Spleen (tissue), 13 donors: ENCODE measurements at places on chromosomes 1 and 21. TPM values are rescaled to one million over a fixed set of nuclear protein-coding genes. Genes with fewer than 3 reads are reported as not detected.

AGRN gene
- total RNA-seq: 27.2 TPM

PCAT6 gene
- not detected for total RNA-seq

KPRP gene
- not detected for total RNA-seq

TSSK3 gene
- total RNA-seq: 2.4 TPM

RAP1A gene
- 117 TPM for total RNA-seq

PAQR6 gene
- 4.0 TPM for total RNA-seq

SV2A gene
- total RNA-seq: 3.7 TPM

POTED gene
- total RNA-seq: not detected

TMEM69 gene
- total RNA-seq: 32.7 TPM

CLCA1 gene
- total RNA-seq: not detected

PLEKHA6 gene
- 0.51 TPM for total RNA-seq

DNA sequence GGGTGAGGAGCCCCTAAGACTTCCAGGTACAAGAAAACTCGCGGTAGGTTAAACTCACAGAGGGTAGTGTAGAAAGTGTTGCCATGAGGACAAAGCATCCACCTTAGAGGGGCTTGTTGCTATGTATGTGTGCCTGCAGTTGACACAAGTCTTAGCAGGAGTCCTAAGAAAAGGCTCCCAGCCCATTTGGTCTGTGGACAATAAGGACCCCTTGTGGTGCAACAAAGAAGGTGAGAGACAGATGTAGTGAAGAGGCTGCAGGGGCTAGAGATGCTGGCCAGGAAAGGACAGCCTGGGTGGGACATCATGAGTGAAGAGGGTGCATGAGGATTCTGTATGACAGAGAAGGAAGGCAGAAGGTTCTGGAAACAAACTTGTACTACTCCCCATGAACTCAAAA lies 36.3 kb upstream of the IL10 start:
- H3K27ac ChIP-seq: no peak overlapping the region
- H3K27me3 ChIP-seq: no peaks in the 10 kb centered on the region
- H3K36me3 ChIP-seq: no peaks in the 10 kb centered on the region
- H3K4me3 ChIP-seq: no peak overlapping the region
- H3K4me1 ChIP-seq: peaks cover 20% of the 10 kb centered on the region

GRCh38 chr1:31135973-31136600 lies 70.6 kb upstream of the PUM1 start:
- no peaks in the 10 kb centered on the region for H3K4me1 ChIP-seq
- no peaks in the 10 kb centered on the region for H3K36me3 ChIP-seq
- no peak for DNase-seq
- no peak overlapping the region for H3K27ac ChIP-seq
- H3K27me3 ChIP-seq: no peaks in the 10 kb centered on the region

DNA sequence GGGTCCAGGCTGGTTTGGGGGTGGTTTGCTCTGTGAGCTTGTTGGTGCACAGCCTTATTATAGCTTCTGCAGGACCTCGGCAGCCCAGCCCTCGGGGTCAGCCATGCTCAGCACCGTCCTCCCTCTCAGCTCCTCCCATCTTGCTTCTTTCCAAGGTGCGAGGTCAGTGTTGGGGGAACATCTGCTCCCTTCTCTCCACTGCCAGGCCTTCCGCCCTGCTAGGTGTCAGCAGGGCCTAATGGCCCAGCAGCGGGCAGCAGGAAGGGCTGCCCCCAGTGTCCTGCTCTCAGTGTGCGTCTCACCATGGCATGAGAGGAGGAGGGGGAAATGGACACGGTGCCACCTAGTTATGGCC lies 36.5 kb upstream of the LRRC3 start:
- H3K27me3 ChIP-seq: no peaks in the 10 kb centered on the region
- H3K4me3 ChIP-seq: no peak overlapping the region
- no peaks in the 10 kb centered on the region for H3K4me1 ChIP-seq
- no peaks in the 10 kb centered on the region for H3K36me3 ChIP-seq
- H3K27ac ChIP-seq: no peak overlapping the region

GRCh38 chr1:189429610-189430009 lies 1048.1 kb downstream of the BRINP3 start:
- no peak overlapping the region for H3K27ac ChIP-seq
- H3K27me3 ChIP-seq: no peaks in the 10 kb centered on the region
- H3K4me1 ChIP-seq: no peaks in the 10 kb centered on the region
- no peak overlapping the region for H3K4me3 ChIP-seq
- DNase-seq: no peak

DNA sequence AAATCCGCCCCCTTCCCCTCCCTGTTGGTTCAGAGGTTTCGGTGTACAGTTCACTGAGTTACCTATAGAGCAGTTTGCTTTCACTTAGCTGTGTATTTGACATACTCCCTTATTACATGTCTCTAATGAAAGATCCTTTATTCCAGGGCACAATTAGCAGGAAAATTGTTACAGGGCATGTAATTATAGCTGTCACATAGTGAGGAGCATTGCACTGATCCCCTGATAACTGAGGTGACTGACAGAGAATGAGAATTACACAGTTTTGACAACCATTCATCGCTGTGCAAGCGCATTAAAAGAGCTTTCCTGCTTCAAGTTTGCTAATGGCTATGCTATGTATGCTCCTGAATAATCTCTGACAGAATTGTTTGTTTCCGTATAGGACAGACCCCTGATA lies 26.9 kb downstream of the DAP3 start:
- H3K4me1 ChIP-seq: no peaks in the 10 kb centered on the region
- no peak overlapping the region for H3K27ac ChIP-seq
- no peak for DNase-seq
- H3K4me3 ChIP-seq: no peak overlapping the region
- H3K36me3 ChIP-seq: peaks cover 80% of the 10 kb centered on the region

GRCh38 chr1:16925635-16926490 lies 4.1 kb downstream of the CROCC start:
- no peak for DNase-seq
- no peak overlapping the region for H3K4me3 ChIP-seq
- no peak overlapping the region for H3K27ac ChIP-seq
- peaks cover 8% of the 10 kb centered on the region for H3K36me3 ChIP-seq

DNA sequence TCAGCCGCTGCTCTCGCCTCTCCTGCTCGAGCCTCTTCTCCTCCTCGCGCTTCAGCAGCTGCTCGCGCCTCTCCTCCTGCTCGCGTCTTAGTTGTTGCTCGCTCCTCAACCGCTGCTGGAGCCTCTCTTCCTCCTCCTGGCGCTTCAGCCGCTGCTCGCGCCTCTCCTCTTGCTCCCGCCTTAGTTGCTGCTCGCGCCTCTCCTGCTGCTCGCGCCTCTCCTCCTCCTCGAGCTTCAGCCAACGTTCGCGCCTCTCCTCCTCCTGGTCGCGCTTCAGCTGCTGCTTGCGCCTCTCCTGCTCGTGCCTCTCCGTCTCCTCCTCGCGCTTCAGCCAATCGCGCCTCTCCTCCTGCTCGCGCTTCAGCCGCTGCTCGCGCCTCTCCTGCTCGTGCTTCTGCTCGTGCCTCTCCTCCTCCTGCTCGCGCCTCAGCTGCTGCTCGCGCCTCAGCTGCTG lies 3.7 kb downstream of the TCHH start:
- H3K4me1 ChIP-seq: peaks cover 45% of the 10 kb centered on the region
- no peaks in the 10 kb centered on the region for H3K36me3 ChIP-seq
- H3K4me3 ChIP-seq: peak overlapping the region; percentile 47
- no peak overlapping the region for H3K27ac ChIP-seq
- peak; percentile 58 for DNase-seq

- H3K27ac ChIP-seq: no peak overlapping the region
- no peak overlapping the region for H3K4me3 ChIP-seq
- no peaks in the 10 kb centered on the region for H3K36me3 ChIP-seq
- no peaks in the 10 kb centered on the region for H3K27me3 ChIP-seq
- DNase-seq: no peak
Observed at GRCh38 chr1:70084314-70084915, 121.0 kb downstream of the LRRC40 start.

DNA sequence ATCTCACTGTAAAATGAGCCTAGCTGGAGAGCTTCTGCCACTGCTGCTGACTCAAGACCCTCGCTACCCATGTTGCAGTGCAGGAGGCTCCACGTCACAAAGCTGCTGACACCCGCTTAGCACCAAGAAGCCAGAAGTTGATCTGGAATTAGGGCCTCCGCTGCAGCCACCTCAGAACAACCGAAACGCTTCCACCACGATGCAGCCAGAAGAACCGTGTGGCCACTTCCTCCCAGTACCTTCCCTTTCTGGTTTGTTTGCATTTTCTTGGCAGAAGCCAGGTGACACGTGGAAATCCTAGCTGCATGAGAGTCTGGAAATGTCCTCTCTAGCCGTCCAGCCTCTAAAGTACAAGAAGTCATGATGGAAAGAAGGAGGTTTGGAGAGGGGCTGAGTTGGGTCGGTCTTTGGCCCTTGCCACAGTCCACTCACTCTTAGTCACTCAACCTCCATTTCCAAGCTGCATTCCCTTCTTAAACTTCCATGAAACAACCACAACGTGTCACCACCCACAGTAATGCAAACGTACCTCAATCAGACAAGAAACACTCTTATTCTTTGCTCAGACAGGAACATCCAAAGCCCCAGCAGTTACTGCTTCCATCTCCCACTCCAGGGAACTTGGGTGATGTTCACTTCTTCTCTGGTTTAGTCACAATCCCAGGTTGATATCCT lies 10.0 kb upstream of the CDA start:
- no peak overlapping the region for H3K4me3 ChIP-seq
- H3K27me3 ChIP-seq: peaks cover 9% of the 10 kb centered on the region
- H3K4me1 ChIP-seq: peaks cover 4% of the 10 kb centered on the region
- H3K27ac ChIP-seq: no peak overlapping the region

DNA sequence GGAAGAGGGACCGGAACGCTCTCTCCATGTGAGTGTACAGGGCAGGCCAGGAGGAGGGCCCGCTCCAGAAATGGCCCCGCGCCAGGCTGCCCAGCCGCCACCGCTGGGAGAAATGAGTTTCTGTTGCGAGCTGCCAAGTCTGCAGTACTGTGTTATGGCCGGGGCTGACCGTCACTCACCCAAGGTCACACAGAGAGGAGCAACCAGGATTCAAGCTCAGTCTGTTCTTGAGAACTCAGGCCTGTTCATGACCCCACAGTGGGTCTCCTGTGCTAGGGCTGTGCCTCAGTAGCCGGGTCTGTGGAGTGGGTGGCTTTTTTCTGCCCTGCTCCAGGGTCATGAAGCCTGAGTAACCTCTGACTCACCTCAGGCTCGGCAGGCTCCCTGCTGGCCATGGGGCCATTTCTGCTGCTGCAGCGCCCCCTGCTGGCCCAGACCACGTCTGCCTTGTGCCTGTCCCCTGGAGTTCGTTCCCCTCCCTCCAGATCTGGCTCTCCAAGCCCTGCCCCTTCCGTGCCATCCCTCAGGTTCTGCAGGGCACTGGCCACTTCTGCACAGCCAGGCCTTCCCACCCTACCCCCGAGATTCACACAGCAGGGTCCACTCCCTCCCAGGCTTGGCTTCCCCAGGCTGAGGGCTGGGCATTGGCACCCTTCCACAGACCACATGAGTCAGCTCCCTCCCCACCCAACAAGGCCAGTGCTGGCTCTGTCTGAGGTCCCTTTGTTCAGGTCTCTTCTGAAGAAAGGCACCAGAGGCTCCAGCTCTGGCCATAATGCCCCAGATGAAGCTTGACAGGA lies 51.8 kb downstream of the EDN2 start:
- peaks cover 54% of the 10 kb centered on the region for H3K4me1 ChIP-seq
- no peak overlapping the region for H3K4me3 ChIP-seq
- no peak overlapping the region for H3K27ac ChIP-seq
- peak; percentile 94 for DNase-seq
- H3K27me3 ChIP-seq: no peaks in the 10 kb centered on the region

GRCh38 chr1:56836359-56836758 lies 17.2 kb upstream of the FYB2 start:
- H3K27ac ChIP-seq: no peak overlapping the region
- no peaks in the 10 kb centered on the region for H3K36me3 ChIP-seq
- no peak overlapping the region for H3K4me3 ChIP-seq
- no peak for DNase-seq
- no peaks in the 10 kb centered on the region for H3K4me1 ChIP-seq
- H3K27me3 ChIP-seq: peaks cover 4% of the 10 kb centered on the region

- H3K36me3 ChIP-seq: no peaks in the 10 kb centered on the region
- no peak overlapping the region for H3K27ac ChIP-seq
- no peak overlapping the region for H3K4me3 ChIP-seq
Observed at GRCh38 chr1:32051706-32052105, 21.0 kb upstream of the TMEM39B start.

DNA sequence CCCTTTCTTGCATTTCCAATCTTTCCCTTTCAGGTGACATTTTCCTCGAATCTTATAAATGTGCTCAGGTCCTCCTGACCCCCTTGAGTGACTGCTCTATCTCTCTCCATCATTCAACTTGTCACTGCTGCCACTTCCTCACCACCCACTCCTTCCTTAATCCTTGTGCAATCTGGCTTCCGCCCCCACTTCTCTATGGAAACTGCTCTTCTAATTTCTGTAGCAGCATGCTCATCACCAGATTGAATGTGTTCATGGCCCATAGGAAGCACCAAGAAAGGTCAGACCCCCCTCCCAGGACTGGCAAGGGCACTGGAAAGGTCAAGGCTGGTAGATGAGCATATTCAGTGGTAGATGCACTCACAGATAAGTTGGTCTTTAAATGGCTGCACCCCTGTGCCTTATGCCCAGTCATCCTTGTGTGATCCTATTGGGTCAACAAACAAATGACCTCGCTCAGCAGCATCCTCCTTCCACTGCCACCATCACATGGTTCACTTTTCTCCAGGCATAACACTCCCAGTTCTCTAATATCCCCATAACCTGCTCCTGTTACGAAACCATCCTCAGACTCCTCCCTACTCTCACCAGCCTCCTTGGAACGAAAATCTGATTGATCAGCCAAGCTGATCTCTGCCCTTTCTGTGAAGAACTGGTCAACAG lies 288.5 kb upstream of the POU3F1 start:
- H3K27me3 ChIP-seq: no peaks in the 10 kb centered on the region
- H3K4me1 ChIP-seq: peaks cover 5% of the 10 kb centered on the region
- H3K4me3 ChIP-seq: no peak overlapping the region
- H3K36me3 ChIP-seq: no peaks in the 10 kb centered on the region
- no peak overlapping the region for H3K27ac ChIP-seq

DNA sequence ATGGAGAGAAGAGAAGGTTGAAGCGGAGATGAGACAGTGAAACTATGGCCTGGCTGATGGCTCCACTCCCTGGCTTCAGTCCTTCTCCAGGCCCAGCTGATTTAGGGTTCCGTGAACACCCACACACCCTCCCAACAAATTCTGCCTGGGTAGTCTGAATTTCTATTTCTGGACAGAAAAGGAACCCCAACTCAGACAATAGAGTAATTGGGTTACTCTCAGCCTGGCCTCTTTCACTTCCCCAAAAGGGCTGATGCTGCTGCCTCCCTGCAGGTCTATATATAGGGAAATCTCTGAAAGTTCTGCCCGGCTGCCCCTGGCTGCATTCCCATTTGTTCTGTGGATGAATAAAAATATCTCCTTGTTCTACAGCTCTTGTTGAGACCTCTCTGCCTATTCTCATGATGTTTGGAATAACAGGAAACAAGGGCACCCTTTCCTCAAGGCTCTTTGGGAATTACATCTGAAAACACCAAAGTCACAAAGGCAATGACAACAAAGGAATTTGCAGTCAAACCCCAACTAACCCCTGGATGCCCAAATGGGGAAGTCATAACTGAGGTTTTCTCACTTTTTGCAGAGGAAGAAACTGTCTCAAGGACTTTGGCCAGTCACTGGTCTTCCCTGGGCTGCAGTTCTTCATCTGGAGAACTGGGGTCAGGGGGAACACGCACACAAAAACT lies 11.4 kb upstream of the ZSCAN20 start:
- no peak overlapping the region for H3K4me3 ChIP-seq
- H3K27ac ChIP-seq: peak overlapping the region; percentile 34
- no peaks in the 10 kb centered on the region for H3K36me3 ChIP-seq
- no peaks in the 10 kb centered on the region for H3K27me3 ChIP-seq
- peaks cover 46% of the 10 kb centered on the region for H3K4me1 ChIP-seq
- DNase-seq: no peak
